ENCODE measurements at places on chromosomes 2 and 18. TPM values are rescaled to one million over a fixed set of nuclear protein-coding genes. Genes with fewer than 3 reads are reported as not detected.

CHRND gene
- not detected for total RNA-seq

KCNK3 gene
- 8.2 TPM for total RNA-seq

TNFAIP6 gene
- 25.2 TPM for total RNA-seq

PKDCC gene
- 35.9 TPM for total RNA-seq

HOXD1 gene
- total RNA-seq = not detected

GNLY gene
- not detected for total RNA-seq

CDKL4 gene
- 1.7 TPM for total RNA-seq

CHST10 gene
- 4.5 TPM for total RNA-seq

POTEI gene
- total RNA-seq = not detected

LBX2 gene
- total RNA-seq = 1.6 TPM

ASXL3 gene
- total RNA-seq = 0.13 TPM

INHBB gene
- 0.12 TPM for total RNA-seq

GCC2 gene
- 15.2 TPM for total RNA-seq

All from aortic smooth muscle cell (primary cell).